ENCODE measurements at places on chromosomes 13 and 19. TPM values are rescaled to one million over a fixed set of nuclear protein-coding genes. Genes with fewer than 3 reads are reported as not detected.

GRCh38 chr13:113260996-113261395, 36.0 kb upstream of the LAMP1 start:
- no peak for DNase-seq
- no peak overlapping the region for H3K27ac ChIP-seq
- H3K27me3 ChIP-seq = no peaks in the 10 kb centered on the region

DNA sequence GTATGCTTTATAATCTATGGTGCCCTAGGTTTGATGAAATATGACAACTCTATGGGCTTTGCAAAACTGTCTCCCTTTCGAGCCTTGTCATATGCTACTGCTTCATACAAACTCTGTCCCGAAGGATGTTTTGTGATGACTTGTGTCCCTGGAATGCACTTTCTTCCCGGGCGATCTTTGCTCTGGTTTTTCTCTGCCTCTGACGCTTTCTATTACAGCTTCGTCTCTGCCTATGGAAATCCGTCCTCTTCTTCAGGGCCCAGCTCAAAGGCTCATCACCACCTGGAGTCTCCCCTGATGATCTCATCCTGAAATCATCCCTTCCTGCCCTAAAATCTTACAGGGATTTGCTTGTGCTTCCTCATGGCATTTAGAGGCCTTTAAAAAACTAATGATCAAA, 191.5 kb upstream of the KL start:
- H3K36me3 ChIP-seq = no peaks in the 10 kb centered on the region
- H3K4me3 ChIP-seq = no peak overlapping the region
- DNase-seq = no peak
- no peak overlapping the region for H3K27ac ChIP-seq

- peaks cover 5% of the 10 kb centered on the region for H3K36me3 ChIP-seq
- H3K27me3 ChIP-seq = no peaks in the 10 kb centered on the region
- H3K4me3 ChIP-seq = no peak overlapping the region
- DNase-seq = no peak
- peaks cover 6% of the 10 kb centered on the region for H3K4me1 ChIP-seq
- H3K27ac ChIP-seq = no peak overlapping the region
Measured at GRCh38 chr13:49746111-49746510, 46.4 kb downstream of the KPNA3 start.

GRCh38 chr19:14505488-14506239, 9.7 kb upstream of the GIPC1 start:
- peak; percentile 75 for DNase-seq
- H3K27me3 ChIP-seq = peaks cover 2% of the 10 kb centered on the region
- H3K27ac ChIP-seq = no peak overlapping the region
- no peak overlapping the region for H3K4me3 ChIP-seq

GRCh38 chr19:28489126-28489660, 723.8 kb downstream of the UQCRFS1 start:
- H3K27me3 ChIP-seq = no peaks in the 10 kb centered on the region

DNA sequence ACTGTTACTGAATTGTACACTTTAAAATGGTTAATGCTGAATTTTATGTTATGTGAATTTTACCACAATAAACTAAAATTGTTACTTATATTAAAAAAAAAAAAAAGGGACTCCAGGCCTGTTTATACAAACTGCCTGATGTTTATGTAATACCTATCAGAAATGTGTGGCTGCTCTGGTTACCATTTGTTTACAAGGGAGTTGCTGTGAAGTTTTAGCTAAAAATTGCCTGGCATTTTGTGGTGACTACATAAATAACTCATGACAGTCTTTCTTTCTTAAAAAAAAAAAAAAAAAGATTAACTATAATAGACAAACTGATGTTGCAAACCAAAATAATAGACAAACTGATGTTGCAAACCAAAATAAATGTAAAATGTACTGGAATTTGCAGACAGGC, 71.8 kb downstream of the CDADC1 start:
- H3K36me3 ChIP-seq = no peaks in the 10 kb centered on the region
- no peak overlapping the region for H3K27ac ChIP-seq
- no peak overlapping the region for H3K4me3 ChIP-seq
- H3K27me3 ChIP-seq = no peaks in the 10 kb centered on the region

DNA sequence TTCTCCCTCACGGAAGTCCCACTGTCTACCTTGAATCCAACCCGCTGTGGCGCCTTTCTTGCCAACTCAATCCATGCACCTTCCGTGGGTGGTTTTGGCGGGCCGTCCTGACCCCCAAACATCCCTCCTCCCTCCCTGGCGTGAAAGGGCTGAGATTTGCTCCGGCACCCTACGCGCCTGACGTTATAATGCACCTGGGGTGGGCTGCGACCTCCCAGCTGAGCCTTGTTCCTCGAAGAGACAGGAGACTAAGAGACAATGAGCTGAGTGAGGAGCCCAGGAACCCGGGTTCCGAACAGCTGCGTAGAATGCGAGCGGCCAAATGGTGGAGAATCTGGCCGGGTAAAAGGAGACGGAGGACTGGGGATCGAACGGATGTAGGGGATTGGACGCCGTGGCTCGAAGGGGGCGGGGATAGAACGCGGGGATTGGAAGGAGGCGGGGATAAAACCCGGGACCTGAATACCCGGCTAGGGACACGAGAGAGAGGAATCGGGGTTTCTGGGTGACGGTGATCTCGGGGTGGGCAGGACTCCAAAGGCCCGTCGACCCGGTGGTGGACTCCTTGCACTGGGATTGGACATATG, at the start of gene CPT1C:
Gene CPT1C (plus strand): TSS at position 461 of the 587 bp plus-strand sequence. CDS start 1,137 bp downstream, outside the sequence.
- peak within 1 kb of the TSS; percentile 44 for H3K27ac ChIP-seq
- H3K4me3 ChIP-seq = peak within 1 kb of the TSS; percentile 76
- no peak for DNase-seq
- H3K27me3 ChIP-seq = peaks cover 11% of the 10 kb centered on the region
- peaks cover 13% of the 10 kb centered on the region for H3K4me1 ChIP-seq

GRCh38 chr13:46633416-46633815, 80.4 kb downstream of the LRCH1 start:
- DNase-seq = no peak
- no peak overlapping the region for H3K4me3 ChIP-seq
- no peak overlapping the region for H3K27ac ChIP-seq
- H3K27me3 ChIP-seq = no peaks in the 10 kb centered on the region

ZNF177 gene
- total RNA-seq = 0.86 TPM

DNA sequence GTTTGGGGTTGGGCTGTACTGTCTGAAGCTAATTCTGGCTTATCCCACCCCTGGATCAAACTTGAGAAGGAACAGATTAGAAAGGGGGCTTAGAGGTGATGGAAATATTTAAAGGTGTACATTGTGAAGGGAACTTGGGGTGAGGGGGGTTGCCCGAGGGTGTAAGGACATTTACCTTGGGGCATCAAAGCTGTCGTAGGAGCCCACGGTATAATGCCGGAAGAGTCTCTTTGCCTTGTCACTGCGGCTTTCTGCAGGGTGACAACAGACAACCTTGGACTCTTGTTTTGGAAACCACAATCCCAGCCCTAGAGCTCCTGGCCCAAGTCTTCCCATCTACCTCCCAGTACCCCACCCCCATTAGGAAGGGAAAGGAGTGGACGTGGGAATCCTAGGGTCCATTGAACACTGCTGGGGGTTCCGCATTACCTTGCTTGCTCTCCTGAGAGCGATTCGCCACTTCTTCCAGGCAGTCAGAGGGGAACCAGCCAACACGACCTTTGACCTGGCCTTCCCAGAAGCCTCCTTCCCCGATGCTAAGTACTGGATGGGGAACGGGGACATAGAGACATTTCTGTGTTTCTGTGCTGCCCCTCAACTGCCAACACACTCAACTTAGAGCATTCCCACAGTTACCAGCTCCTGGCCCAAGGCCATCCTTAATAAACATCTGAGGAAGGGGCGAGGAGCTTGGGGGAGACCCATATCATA, 22.0 kb downstream of the SHANK1 start:
- no peak for DNase-seq
- H3K27ac ChIP-seq = no peak overlapping the region
- H3K4me1 ChIP-seq = no peaks in the 10 kb centered on the region
- no peaks in the 10 kb centered on the region for H3K36me3 ChIP-seq

DNA sequence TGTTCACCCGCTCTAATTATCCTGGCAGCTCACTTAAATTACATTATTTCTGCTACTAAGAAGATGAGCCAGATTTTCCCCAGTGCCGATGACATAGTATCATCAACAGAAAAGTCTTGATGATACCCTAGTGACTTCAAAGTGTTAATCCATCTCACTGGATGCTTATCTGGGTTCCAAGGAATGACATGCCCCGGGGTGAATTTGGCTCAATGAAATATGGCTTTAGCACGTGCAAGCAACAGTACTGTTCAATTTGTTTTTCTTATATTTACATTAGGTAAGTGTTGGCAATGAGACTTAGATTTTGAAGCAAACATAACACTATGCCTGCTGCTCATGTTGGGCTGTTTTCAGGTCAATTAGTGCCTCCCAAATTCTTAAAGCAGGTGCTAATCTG, 548.2 kb upstream of the SLITRK1 start:
- no peak for DNase-seq
- no peaks in the 10 kb centered on the region for H3K4me1 ChIP-seq
- H3K27ac ChIP-seq = no peak overlapping the region
- H3K4me3 ChIP-seq = no peak overlapping the region
- H3K27me3 ChIP-seq = no peaks in the 10 kb centered on the region
- no peaks in the 10 kb centered on the region for H3K36me3 ChIP-seq

IL11 gene
- total RNA-seq = not detected

HIF3A gene
- not detected for total RNA-seq

DNA sequence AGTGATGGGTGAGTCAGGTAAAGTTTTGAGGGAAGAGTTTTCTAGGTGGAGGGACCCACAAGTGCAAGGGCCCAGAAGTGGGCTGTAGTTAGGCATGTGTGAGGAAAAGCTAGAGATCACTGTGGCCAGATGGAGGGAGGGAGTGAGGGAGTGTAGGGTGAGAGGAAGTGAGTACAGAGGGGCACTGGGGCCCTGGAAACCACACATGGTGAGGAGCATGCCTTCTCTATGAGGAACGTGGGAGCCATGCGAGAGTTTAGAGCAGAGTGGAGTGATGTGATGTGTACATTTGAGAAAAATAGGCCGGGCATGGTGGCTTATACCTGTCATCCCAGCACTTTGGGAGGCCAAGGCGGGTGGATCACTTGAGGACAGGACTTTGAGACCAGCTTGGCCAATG, 14.7 kb upstream of the SHKBP1 start:
- H3K4me3 ChIP-seq = no peak overlapping the region
- no peak overlapping the region for H3K27ac ChIP-seq
- peaks cover 24% of the 10 kb centered on the region for H3K27me3 ChIP-seq
- no peak for DNase-seq

- no peak overlapping the region for H3K4me3 ChIP-seq
- H3K27me3 ChIP-seq = peaks cover 16% of the 10 kb centered on the region
- no peak overlapping the region for H3K27ac ChIP-seq
- no peaks in the 10 kb centered on the region for H3K36me3 ChIP-seq
Measured at GRCh38 chr13:98173431-98174152, 3.5 kb downstream of the RNF113B start.

- H3K4me1 ChIP-seq = no peaks in the 10 kb centered on the region
- no peak overlapping the region for H3K4me3 ChIP-seq
- no peaks in the 10 kb centered on the region for H3K36me3 ChIP-seq
- peaks cover 14% of the 10 kb centered on the region for H3K27me3 ChIP-seq
- H3K27ac ChIP-seq = no peak overlapping the region
Measured at GRCh38 chr19:5293612-5294378, 46.8 kb downstream of the PTPRS start.

DNA sequence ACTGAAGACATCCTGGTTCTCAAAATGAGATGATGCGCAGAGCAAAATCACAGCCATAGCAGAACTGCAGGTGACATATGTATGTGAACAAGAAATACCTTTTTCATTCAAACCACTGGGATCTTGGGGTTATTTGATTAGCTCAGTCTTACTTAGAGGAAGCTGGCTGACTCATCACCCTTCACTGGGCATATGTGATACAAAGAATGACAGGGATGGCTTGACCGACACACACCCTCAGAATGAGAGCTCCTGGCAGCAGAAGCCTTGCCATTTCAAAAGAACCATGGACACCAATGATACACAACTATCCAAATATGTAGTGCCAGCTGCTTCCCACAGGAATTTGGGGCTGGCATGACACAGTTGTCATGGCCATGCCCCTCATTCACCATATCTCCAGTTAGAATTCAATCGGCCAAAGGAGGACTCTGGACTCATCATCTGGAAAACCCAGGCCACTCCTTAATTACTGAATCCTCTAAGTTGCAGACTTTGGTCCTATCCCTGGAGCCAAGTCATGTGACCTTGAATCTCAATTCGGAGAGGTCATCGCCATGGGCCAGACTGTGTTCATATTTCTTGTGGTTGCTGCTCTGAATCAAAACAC, 115.8 kb downstream of the KATNAL1 start:
- H3K27me3 ChIP-seq = no peaks in the 10 kb centered on the region
- no peak overlapping the region for H3K27ac ChIP-seq
- no peak for DNase-seq
- no peak overlapping the region for H3K4me3 ChIP-seq
- peaks cover 7% of the 10 kb centered on the region for H3K4me1 ChIP-seq
- no peaks in the 10 kb centered on the region for H3K36me3 ChIP-seq

MUC16 gene
- 0.03 TPM for total RNA-seq

GRCh38 chr19:46056536-46056935, 15.7 kb upstream of the IGFL4 start:
- DNase-seq = no peak
- peaks cover 46% of the 10 kb centered on the region for H3K27me3 ChIP-seq
- H3K4me1 ChIP-seq = no peaks in the 10 kb centered on the region
- no peaks in the 10 kb centered on the region for H3K36me3 ChIP-seq

- peak overlapping the region; percentile 65 for H3K4me3 ChIP-seq
- peaks cover 53% of the 10 kb centered on the region for H3K4me1 ChIP-seq
- no peaks in the 10 kb centered on the region for H3K27me3 ChIP-seq
- H3K27ac ChIP-seq = peak overlapping the region; percentile 59
- H3K36me3 ChIP-seq = peaks cover 14% of the 10 kb centered on the region
Measured at GRCh38 chr13:30721936-30722335, 13.4 kb upstream of the ALOX5AP start.

DNA sequence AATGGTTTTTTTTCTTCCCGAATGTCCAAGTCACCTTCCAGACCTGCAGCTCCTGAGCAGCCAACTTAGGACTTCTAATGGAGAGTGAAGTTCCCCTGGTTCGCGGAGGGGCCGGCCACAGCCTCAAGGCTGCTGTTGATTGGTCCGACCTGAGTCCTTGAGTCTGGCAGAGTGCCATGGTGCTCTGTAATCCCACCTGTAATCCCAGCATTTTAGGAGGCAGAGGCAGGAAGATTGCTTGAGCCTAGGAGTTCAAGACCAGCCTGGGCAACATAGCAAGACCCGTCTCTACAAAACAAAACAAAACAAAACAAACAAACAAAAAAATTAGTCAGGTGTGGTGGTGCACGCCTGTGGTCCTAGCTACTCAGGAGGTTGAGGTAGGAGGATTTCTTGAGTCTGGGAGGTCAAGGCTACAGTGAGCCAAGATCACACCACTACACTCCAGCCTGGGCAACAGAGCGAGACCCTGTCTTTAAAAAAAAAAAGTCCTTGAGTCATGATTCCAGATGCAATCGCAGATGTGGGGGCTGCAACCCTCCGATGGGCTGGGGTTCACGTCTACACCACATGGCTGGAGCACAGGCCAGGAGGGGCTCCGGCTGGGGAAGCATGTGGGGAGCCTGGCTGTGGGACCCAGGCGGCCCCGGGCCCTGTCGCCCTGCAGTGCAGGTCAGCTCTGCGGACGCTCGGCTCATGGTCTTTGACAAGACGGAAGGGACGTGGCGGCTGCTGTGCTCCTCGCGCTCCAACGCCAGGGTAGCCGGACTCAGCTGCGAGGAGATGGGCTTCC, 17.7 kb downstream of the HPN start:
- no peak overlapping the region for H3K4me3 ChIP-seq
- peaks cover 10% of the 10 kb centered on the region for H3K27me3 ChIP-seq
- DNase-seq = no peak
- H3K36me3 ChIP-seq = no peaks in the 10 kb centered on the region

- H3K27ac ChIP-seq = no peak overlapping the region
- no peak overlapping the region for H3K4me3 ChIP-seq
- H3K36me3 ChIP-seq = no peaks in the 10 kb centered on the region
- no peaks in the 10 kb centered on the region for H3K27me3 ChIP-seq
- no peak for DNase-seq
- peaks cover 14% of the 10 kb centered on the region for H3K4me1 ChIP-seq
Measured at GRCh38 chr13:74270018-74270417, 135.8 kb upstream of the KLF12 start.

FSD1 gene
- total RNA-seq = 24.7 TPM

Data from natural killer cell treated with Interleukin-12 subunit alpha and Interleukin-12 subunit beta and Interleukin-15 and Interleukin-18, amount 100 ng/mL, for 72 hours (primary cell).